Dermis lymphatic vessel endothelial cell (primary cell): ENCODE measurements at places on chromosomes 13 and 19. TPM values are rescaled to one million over a fixed set of nuclear protein-coding genes. Genes with fewer than 3 reads are reported as not detected.

The ADGRE1 gene
- total RNA-seq = not detected in 2 replicates

The C19orf73 gene
- 0.43 TPM in 2 replicates for total RNA-seq

The FGF14 gene
- total RNA-seq = 0.34 and 0.87 TPM in 2 replicates

The LRRC8E gene
- total RNA-seq = 0.33 and 0.43 TPM in 2 replicates

The VSIG10L gene
- 0.09 and 0.11 TPM in 2 replicates for total RNA-seq

The GGN gene
- total RNA-seq = 0.11 TPM in 1 of 2 replicates, not detected in the other

The ZC3H4 gene
- total RNA-seq = 7.7 and 9.1 TPM in 2 replicates

The MYPOP gene
- 0.76 and 0.86 TPM in 2 replicates for total RNA-seq

The INSL3 gene
- total RNA-seq = not detected in 2 replicates

The ITGBL1 gene
- total RNA-seq = 10.7 and 16.3 TPM in 2 replicates

The MEDAG gene
- total RNA-seq = 39.4 and 66.5 TPM in 2 replicates

The SIGLEC7 gene
- not detected in 2 replicates for total RNA-seq

The SYCN gene
- not detected in 2 replicates for total RNA-seq

The CD79A gene
- 0.09 and 0.11 TPM in 2 replicates for total RNA-seq

The ERICH4 gene
- total RNA-seq = not detected in 2 replicates

The MAMSTR gene
- 0.09 and 0.11 TPM in 2 replicates for total RNA-seq

The USF2 gene
- 35.2 and 43.8 TPM in 2 replicates for total RNA-seq

The PRODH2 gene
- total RNA-seq = not detected in 2 replicates

The LILRB4 gene
- total RNA-seq = not detected in 2 replicates

The SIGLEC12 gene
- total RNA-seq = not detected in 2 replicates

The APOC4 gene
- not detected in 2 replicates for total RNA-seq

The RPL36 gene
- 575 and 962 TPM in 2 replicates for total RNA-seq

The MTUS2 gene
- total RNA-seq = not detected in 2 replicates

The IGFL2 gene
- total RNA-seq = not detected in 2 replicates

The LRP3 gene
- 3.9 and 6.8 TPM in 2 replicates for total RNA-seq

The ATXN8OS gene
- total RNA-seq = not detected in 2 replicates

The MYH14 gene
- total RNA-seq = under 0.01 and 0.09 TPM in 2 replicates

The LILRB1 gene
- under 0.01 TPM in 2 replicates for total RNA-seq

The PABPC3 gene
- 0.09 and 0.11 TPM in 2 replicates for total RNA-seq

The NLRP5 gene
- not detected in 2 replicates for total RNA-seq

The ZNF222 gene
- 5.7 and 7.8 TPM in 2 replicates for total RNA-seq

The SYNGR4 gene
- not detected in 2 replicates for total RNA-seq

The SCN1B gene
- 8.8 and 12.2 TPM in 2 replicates for total RNA-seq
